ENCODE measurements at places on chromosomes 12 and 14. TPM values are rescaled to one million over a fixed set of nuclear protein-coding genes. Genes with fewer than 3 reads are reported as not detected.

DNA sequence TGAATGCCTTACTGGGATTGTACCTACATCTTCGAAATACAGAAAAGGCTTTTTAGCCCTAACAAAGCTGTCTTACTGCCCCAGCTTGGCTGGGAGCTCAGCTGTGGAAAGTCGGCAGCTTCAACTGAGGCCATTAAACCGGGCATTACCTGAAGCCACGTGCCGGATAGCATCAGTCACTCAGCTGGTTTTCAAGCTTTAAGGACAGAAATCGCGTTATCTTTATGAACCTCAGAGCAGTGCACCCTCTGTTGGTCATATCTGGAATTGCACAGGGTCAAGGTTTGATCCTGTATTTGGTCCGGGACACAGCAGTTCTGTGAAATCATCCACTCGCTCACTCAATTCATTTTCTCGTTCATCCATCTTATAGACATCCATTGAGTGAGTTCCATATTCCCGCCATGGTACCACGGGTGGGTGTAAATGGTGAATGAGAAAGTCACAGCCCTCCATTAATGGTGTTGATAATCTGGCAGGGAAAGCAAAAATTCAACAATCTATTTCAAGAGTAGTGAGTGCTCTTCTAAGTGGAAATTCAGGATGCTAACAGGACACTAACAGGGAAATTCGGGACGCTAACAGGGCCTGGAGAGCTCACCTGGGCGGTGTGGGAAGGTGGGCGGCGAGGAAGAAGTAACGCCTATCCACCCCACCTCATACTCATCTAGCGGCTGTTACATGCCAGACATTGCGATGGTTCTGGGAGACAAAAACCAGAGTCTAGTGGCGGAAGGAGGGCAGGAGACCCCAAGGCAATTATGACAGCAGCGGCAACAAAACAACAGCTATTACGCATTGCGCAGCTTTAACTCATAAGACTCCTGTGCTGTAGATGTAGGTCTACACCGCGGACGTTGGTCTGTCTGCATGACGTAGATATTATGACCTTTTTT is 60.6 kb upstream of the TCL1A start:
- peak; percentile 61 for DNase-seq

- no peak for DNase-seq
These were observed 10.9 kb upstream of the KRT77 start for GRCh38 chr12:52713960-52714886.

The TMEM179 gene
- not detected for total RNA-seq

The EIF2S3B gene
- total RNA-seq, result 9.2 TPM

- DNase-seq, result no peak
These were observed 187.4 kb upstream of the PRMT8 start for GRCh38 chr12:3303410-3304136.

GRCh38 chr12:111976291-111976690 is 36.7 kb downstream of the TMEM116 start:
- DNase-seq, result no peak

DNA sequence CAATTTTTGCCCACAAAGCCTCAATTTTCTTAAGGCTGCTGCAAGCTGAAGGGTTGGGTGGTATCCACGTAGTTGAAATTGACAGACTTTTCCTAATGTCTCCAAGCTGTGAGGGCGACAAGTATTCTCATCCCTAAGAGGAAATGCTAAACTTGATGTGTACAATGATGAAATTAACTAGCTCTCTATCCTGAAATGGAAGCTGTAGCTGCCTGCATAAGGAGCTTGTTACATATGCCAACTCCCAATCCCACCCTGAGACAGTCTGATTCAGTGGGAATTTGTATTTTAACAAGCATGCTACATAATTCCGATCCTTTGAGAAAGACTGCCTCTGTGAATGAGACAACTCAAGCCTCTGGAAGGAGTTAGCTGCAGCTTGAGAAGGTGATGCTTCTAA is 45.7 kb upstream of the MDM1 start:
- no peak for DNase-seq

- peak; percentile 24 for DNase-seq
These were observed 122.9 kb downstream of the TSPAN9 start for GRCh38 chr12:3200032-3200617.

The CFL2 gene
- 266 TPM for total RNA-seq

The SSTR1 gene
- 0.63 TPM for total RNA-seq

DNA sequence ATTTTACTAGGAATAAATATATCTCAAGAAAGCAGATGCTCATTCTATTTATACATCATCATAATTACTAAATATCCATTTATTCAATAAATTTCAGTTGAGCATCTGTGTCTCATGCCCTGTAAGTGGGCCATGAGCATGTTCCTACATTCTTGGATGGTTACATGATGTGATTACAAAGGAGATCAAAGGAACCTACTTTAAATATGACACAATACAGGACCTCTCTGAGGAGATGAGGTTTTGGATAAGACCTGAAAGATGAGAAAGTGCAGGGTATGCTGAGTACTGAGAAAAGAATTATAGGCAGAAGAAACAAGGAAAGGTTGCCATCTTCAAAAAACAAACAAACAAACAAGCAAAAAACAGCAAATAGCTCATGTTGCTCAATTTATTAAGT is 105.4 kb upstream of the CNTN1 start:
- DNase-seq, result no peak

DNA sequence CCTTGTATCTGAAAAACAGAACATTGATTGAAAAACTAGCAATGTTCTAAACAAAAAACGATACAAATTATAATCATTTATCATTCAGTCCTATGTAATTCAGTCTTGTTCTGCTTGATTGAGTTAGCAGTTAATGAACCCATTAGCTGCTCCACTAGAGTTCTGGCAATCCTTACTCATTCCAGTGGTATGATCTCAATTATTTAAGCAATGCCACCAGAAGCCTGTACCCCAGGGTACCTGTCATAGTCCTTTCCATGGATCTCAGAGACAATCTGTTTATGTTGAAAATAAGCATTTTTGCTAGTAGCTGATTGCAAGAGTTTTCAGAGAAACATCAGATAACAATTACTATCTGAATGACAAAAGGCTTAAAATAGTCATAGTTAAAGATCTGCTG is 115.9 kb downstream of the UNC79 start:
- no peak for DNase-seq

The TTC9 gene
- total RNA-seq, result 0.45 TPM

The OTX2 gene
- total RNA-seq, result not detected

- DNase-seq, result peak; percentile 37
These were observed 8.1 kb downstream of the STAC3 start for GRCh38 chr12:57242691-57243454.
